ENCODE measurements at places on chromosomes 12 and 14.

GRCh38 chr12:55060470-55060869 lies 40.7 kb downstream of the NEUROD4 start:
- peak; percentile 41 for DNase-seq

- DNase-seq: no peak
Measured at GRCh38 chr14:68784226-68784910, 8.5 kb downstream of the ZFP36L1 start.

DNA sequence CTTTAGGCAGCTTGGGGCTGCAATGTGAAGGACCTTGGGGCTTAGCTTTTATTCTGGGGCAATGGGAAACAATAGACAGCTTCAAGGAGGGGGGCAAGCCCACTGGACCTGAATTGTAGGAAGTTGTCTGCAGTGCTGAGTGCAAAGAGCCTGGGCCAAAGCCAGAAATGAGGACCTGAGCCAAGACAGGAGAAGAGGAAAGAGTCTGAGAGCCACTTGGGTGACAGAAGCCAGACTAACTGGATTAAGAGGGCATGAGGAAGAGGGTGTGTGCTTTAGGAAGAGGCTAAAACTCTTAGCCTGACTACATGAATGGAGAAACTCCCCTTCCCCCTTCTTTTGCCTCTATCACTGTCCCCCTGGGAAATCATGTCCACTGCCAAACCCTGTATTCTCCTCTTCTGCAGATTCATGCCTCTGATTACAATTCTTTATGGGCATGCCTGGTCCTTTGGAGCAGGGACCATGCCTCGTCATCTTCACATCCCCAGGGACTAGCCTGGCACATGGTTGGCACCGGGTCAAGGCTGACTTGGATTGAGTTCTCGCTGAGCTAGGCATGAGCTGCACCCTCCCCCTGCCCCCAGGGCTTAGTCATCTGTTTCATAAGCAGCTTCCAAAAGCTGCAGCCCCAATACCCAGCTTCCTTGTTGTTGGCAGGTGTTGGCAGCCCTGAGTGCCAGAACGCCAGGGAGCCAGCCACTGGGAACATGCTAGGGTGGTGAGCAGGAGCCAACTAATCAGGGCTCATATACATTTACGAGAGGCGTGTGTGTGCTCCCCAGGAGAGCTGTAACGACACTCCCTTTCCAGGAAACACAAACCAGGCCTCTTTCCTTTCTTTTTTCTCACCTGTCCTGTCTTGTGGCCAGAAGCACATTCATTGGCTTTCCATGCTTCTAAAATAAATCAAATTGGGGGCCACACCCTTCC lies 27.7 kb upstream of the JDP2 start:
- DNase-seq: no peak

GRCh38 chr14:25488961-25489360 lies 439.0 kb upstream of the STXBP6 start:
- DNase-seq: no peak

DNA sequence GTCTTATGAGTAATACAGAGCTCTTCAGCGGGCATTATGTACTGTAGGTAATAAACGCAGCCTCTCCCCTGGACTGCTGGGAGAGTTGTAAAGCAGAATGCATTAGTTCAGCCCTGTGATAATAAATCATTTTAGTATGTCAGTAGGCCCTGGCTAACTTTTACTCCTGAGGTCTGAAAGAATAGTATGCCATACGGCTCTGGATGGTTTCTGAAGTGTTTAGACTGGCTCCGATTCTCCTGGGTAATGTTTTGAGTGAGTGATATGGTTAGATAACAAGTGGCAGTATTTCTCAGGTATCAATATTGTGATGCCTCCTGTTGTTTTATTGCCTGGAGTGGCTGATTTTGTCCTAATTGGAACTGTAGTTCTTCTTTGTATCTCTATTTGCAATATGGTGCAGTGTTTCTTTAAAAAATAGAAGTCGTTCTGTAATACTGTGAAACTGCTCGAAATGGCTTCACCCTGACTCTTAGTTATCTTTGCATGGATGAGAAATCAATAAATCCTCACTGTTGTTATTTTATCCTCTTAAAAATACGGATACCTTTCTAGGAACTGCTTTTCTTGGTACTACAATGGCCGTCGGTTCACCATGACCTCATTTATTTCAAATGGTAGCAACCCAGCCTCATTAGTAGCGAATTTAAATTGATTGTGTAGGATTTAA lies 100.2 kb downstream of the PDZRN4 start:
- no peak for DNase-seq

DNA sequence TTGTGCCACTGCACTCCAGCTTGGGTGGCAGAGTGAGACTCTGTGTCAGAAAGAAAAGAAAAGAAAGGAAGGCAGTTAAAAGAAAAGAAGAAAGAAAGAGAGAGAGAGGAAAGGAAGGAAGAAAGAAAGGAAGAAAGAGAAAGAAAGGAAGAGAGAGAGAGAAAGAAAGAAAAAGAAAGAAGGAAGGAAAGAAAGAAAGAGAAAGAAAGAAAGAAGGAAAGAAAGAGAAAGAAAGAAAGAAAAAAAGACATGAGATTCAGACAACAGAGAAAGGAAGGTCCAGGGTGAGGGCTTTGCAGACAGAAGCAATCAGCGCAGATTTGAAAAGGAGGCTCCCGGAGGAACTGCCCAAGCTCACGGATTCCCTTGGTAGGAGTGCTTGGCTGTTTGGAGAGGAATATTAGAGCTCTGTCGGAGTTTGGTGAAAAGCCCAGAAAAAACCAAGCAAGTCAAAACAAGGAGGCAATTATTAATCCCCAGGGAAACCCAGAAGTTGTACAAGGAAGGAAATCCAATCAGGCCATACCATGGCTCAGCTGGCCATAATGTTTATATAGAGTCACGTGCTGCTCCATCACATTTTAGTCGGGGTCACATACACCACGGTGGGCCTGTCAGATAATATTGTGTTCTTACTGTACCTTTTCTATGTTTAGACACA lies 11.6 kb upstream of the CCDC85C start:
- no peak for DNase-seq

DNA sequence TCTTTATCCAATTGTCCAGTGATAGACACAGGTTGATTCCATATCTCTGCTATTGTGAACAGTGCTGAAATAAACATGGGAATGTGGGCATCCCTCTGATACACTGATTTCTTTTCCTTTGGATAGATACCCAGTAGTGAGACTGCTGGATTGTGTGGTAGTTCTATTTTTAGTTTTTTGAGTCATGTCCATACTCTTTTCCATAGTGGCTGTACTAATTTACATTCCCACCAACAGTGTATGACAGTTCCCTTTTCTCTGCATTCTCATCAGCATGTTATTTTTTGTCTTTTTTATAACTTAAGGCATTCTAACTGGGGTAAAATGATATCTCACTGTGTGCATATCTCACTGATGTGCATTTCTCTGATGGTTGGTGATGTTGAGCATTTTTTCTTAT lies 24.8 kb upstream of the VASH1 start:
- no peak for DNase-seq

DNA sequence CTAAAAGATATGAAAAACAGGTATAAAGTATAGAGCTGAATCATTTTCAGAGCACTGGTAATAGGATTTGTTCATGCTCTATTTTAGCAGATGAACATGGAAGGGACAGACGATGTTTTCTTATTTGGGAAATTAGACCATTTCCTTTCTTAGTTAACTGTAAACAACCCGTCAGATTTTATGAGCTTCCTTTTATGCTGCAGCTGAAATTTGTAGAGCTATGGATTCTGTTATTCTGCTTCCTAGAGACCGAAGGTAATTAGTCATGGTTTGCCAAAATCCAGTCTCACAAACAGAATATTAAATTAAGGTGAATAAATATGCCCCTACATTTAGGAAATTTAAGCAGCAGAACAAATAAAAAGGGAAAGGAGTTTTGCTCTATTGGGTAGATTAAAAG lies 180.2 kb upstream of the SYT1 start:
- DNase-seq: no peak

- no peak for DNase-seq
Measured at GRCh38 chr12:40103043-40103442, 2.8 kb downstream of the SLC2A13 start.

DNA sequence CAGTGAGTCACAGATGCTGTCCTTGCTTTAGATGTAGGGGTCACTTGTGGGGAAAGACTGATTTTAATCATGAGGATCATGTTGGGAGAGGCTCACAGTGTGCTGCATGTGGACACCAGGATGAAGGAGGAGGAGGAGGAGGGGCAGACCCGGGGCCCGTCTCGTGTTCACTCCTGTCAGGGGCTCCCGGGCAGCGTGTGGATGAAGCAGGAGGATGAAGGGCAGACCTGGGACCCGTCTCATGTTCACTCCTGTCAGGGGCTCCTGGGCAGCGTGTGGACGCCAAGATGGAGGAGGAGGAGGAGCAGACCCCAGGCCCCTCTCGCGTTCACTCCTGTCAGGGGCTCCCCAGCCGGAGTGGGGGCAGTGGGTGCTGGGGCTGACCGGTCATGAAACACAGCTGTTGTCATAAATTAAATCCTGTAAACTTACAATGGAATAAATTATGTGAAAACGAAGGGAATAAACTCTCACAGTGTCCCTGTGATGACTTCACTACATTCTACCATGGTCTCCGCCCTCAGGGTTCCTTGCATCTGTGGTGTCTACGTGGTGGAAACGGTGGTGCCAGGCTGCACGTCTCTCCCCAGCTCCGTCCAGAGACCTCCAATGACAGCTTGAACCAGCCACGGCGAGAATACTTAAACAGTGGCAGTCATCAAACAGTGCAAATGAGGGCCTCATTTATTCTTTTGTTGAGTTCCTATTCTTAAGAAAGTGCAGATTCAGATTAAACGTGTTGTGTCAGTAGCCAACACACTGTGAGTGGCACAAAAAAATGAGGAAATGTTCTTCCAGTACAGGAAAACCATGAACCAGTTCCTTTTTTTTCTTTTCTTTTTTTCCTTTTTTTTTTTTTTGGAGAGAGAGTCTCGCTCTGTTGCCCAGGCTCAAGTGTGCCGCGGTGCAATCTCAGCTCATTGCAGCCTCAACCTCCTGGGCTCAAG lies 37.7 kb upstream of the SFSWAP start:
- DNase-seq: no peak

GRCh38 chr12:48993787-48994186 lies 5.4 kb downstream of the DDN start:
- DNase-seq: no peak

- DNase-seq: no peak
Measured at GRCh38 chr14:61337893-61338292, 16.5 kb downstream of the PRKCH start.

GRCh38 chr14:97978341-97978740 lies 1181.2 kb downstream of the VRK1 start:
- DNase-seq: peak; percentile 77

Data from stimulated activated CD4-positive, alpha-beta T cell treated with anti-CD3 and anti-CD28 coated beads, Interleukin-4, amount 100 ng/mL, for 48 hours (primary cell).